Endodermal cell (in vitro differentiated cells): ENCODE measurements at places on chromosomes 5 and 9. TPM values are rescaled to one million over a fixed set of nuclear protein-coding genes. Genes with fewer than 3 reads are reported as not detected.

PSD2 gene
- 0.43 and 0.55 TPM in 2 replicates for total RNA-seq

ADGRD2 gene
- 0.40 to 0.78 TPM in 2 of 3 replicates, not detected in the other for total RNA-seq

F12 gene
- total RNA-seq = 2.7 to 7.0 TPM (median 2.9 TPM) in 3 replicates

DNA sequence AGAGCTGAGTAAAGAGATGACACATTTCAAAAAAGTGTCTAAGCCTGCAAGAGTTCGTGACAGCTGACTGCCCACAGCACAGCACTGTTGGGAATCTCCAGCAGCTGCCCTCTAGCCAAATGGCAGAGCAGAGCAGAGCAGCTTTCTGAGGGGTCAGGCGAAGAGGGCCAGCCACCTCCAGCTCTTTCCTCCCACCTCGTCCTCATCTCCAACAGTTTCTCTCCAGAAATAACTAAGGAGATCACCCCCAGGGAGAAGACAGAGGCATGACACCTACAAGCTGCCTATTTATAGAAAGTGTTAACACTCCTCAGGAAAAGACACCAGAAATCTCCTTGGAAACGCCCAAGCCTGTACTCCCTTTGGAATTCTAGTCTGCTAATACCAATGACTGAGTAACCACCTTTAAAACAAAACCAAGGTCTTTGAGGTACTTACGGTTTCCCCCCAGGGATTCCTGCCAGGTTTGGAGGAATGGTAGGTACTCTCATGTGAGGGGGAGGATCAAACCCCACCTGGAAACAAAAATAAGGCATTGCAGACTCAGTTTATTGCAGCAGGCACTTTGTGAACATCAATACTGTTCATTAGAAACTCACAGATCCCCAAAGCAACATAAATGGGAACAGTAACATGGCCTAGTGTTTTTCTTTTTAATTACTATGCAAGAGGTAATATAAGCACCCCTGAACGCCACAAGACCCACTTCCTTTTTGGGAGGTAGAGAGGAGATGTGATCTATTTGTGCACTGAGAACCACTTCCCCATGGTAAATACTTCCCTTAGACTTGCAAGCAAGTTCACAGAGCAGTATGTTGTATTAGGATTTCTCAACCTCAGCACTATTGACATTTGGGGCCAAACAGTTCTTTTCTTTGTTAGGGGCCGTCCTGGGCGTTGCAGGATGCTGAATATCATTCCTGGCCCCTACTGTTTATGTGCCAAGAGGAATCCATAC is 79.3 kb downstream of the TLE1 start:
- peaks cover 80% of the 10 kb centered on the region for H3K36me3 ChIP-seq
- no peaks in the 10 kb centered on the region for H3K27me3 ChIP-seq
- no peak overlapping the region for H3K4me3 ChIP-seq
- H3K27ac ChIP-seq = no peak overlapping the region

GRCh38 chr9:19409401-19410194 is 789 bp downstream of the ACER2 start:
- peak overlapping the region; percentile 90 for H3K27ac ChIP-seq
- peaks cover 15% of the 10 kb centered on the region for H3K27me3 ChIP-seq
- peak overlapping the region; percentile 92 for H3K4me3 ChIP-seq
- no peaks in the 10 kb centered on the region for H3K36me3 ChIP-seq
- no peaks in the 10 kb centered on the region for H3K4me1 ChIP-seq

GRCh38 chr9:109164042-109164441 is 3.0 kb downstream of the FRRS1L start:
- no peak overlapping the region for H3K4me3 ChIP-seq
- no peaks in the 10 kb centered on the region for H3K36me3 ChIP-seq
- no peak for DNase-seq
- H3K4me1 ChIP-seq = peaks cover 3% of the 10 kb centered on the region

- H3K4me1 ChIP-seq = no peaks in the 10 kb centered on the region
- peak; percentile 91 for DNase-seq
Observed at GRCh38 chr5:22852807-22853660, at the start of gene CDH12. CDH12 (minus strand) TSS chr5:22853344.

GRCh38 chr5:130520211-130520610 is 615.9 kb downstream of the CHSY3 start:
- no peak overlapping the region for H3K4me3 ChIP-seq
- H3K4me1 ChIP-seq = peaks cover 13% of the 10 kb centered on the region
- H3K27ac ChIP-seq = no peak overlapping the region
- no peaks in the 10 kb centered on the region for H3K27me3 ChIP-seq
- H3K36me3 ChIP-seq = no peaks in the 10 kb centered on the region

DNA sequence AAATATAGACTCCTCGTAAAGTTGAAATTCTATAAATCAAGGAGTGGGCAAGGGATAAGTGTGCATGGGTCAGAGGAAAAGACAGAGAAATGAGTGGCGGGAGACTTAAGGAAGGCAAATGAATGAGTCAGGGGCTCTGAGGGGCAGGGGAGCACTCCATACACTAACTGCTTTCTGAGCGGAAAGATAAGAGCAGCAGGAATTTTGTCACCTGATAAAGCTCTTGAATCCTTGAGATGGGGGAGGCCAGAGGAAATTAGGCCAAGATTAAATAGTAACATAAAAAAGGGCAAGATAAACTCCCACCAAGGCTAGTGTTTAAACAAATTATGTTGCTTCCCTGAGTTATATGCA is 191.0 kb upstream of the S1PR3 start:
- no peak overlapping the region for H3K27ac ChIP-seq
- H3K36me3 ChIP-seq = no peaks in the 10 kb centered on the region
- peaks cover 8% of the 10 kb centered on the region for H3K4me1 ChIP-seq

GRCh38 chr9:88748566-88749261 is 213.7 kb downstream of the NXNL2 start:
- no peak for DNase-seq
- H3K4me3 ChIP-seq = no peak overlapping the region
- no peak overlapping the region for H3K27ac ChIP-seq
- H3K4me1 ChIP-seq = peaks cover 3% of the 10 kb centered on the region
- H3K36me3 ChIP-seq = no peaks in the 10 kb centered on the region
- H3K27me3 ChIP-seq = no peaks in the 10 kb centered on the region

GRCh38 chr5:56460195-56460546 is 227.0 kb upstream of the ANKRD55 start:
- H3K36me3 ChIP-seq = no peaks in the 10 kb centered on the region
- DNase-seq = no peak
- H3K4me3 ChIP-seq = no peak overlapping the region
- H3K27ac ChIP-seq = no peak overlapping the region

GRCh38 chr9:127987103-127987614 is 6.4 kb upstream of the EEIG1 start:
- no peaks in the 10 kb centered on the region for H3K36me3 ChIP-seq
- no peak overlapping the region for H3K27ac ChIP-seq
- peaks cover 6% of the 10 kb centered on the region for H3K4me1 ChIP-seq
- peak; percentile 38 for DNase-seq
- no peaks in the 10 kb centered on the region for H3K27me3 ChIP-seq
- no peak overlapping the region for H3K4me3 ChIP-seq

DNA sequence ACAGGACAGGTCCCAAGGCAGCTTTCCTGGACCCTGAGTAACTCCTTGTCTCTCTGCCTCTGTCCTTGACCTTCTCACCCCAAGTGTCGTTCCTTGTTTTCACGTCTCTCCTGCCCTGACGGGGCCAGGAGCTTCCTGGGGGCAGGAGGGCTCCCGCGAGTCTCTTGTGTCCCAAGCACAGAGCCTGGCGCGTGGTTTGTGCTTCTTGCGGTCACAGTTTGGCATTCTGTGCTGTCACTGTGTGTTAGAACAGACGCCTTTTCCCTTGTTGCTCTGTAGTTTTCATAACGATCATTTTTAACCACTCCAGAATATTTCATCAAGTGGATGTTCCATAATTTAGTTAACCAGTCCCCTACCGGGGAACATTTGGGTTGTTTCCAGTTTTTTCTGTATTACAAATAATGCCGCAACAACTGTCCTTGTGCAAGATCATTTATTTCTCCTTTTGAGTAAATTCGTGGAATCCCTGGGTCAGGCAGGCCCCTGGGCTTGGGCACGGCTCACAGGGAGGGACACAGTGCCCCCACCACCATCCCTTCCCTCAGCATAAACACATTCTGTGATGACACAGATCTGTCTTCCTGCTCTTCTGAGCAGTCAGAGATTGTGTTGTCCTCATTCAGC is 71.9 kb downstream of the TSPAN17 start:
- no peak overlapping the region for H3K27ac ChIP-seq
- no peaks in the 10 kb centered on the region for H3K4me1 ChIP-seq
- no peaks in the 10 kb centered on the region for H3K27me3 ChIP-seq

- no peak for DNase-seq
- no peak overlapping the region for H3K27ac ChIP-seq
- H3K4me1 ChIP-seq = peaks cover 11% of the 10 kb centered on the region
- no peaks in the 10 kb centered on the region for H3K36me3 ChIP-seq
- no peaks in the 10 kb centered on the region for H3K27me3 ChIP-seq
- H3K4me3 ChIP-seq = no peak overlapping the region
Observed at GRCh38 chr5:127358284-127358683, 67.7 kb downstream of the MEGF10 start.

- no peak overlapping the region for H3K27ac ChIP-seq
- no peak overlapping the region for H3K4me3 ChIP-seq
- DNase-seq = no peak
- H3K36me3 ChIP-seq = peaks cover 43% of the 10 kb centered on the region
- H3K27me3 ChIP-seq = no peaks in the 10 kb centered on the region
Observed at GRCh38 chr9:111924281-111924680, 27.7 kb downstream of the UGCG start.

- H3K4me3 ChIP-seq = no peak overlapping the region
- H3K27me3 ChIP-seq = no peaks in the 10 kb centered on the region
- DNase-seq = no peak
- H3K4me1 ChIP-seq = no peaks in the 10 kb centered on the region
- peaks cover 46% of the 10 kb centered on the region for H3K36me3 ChIP-seq
- H3K27ac ChIP-seq = no peak overlapping the region
Observed at GRCh38 chr9:128529191-128529590, 23.2 kb upstream of the SPTAN1 start.

DNA sequence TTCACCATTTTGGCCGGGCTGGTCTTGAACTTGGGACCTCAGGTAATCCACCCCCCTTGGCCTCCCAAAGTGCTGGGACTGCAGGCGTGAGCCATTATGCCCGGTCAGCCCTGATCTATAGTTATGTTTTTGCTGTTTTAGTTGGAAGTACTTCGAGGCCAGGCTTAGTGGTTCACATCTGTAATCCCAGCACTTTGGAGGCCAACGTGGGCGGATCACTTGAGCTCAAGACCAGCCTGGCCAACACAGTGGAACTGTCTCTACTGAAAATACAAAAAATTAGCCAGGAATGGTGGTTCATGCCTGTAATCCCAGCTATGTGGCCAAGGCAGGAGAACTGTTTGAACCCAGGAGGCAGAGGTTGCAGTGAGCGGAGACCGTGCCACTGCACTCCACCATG is 2.0 kb downstream of the HSPA9 start:
- H3K4me1 ChIP-seq = no peaks in the 10 kb centered on the region
- DNase-seq = no peak
- H3K27ac ChIP-seq = no peak overlapping the region
- peak overlapping the region; percentile 99 for H3K4me3 ChIP-seq

GRCh38 chr9:131410044-131410491 is 16.2 kb downstream of the PRRC2B start:
- H3K4me1 ChIP-seq = peaks cover 24% of the 10 kb centered on the region
- H3K4me3 ChIP-seq = no peak overlapping the region
- peak overlapping the region; percentile 51 for H3K27ac ChIP-seq

DNA sequence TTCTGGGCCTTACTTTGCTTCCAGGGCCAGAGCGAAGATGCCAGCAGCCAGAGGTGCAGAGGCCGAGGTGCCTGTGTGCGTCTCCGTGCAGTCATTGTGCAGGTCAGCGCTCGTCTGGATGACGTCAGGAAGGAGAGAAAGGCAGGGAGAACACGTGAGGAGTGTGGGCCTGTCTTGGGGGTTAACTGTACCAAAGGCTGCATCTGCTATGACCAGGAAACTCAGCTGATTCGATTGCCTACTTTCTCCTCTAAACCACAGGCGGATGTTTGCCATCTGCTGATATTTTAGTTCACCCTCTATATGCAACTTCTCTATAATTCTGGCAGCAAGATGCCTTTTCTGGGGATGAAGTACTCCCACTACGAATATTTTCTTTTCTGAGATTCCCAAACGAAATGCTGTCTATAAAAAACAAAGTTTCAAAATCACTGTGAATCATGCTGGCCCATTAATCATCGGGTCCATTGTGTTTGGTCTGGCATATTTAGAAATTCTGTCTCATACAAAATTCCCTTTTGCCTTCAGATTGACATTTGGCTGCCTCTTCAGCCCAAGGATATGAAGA is 24.8 kb downstream of the PCSK1 start:
- no peak overlapping the region for H3K27ac ChIP-seq
- H3K27me3 ChIP-seq = no peaks in the 10 kb centered on the region
- H3K4me3 ChIP-seq = no peak overlapping the region
- no peak for DNase-seq
- H3K4me1 ChIP-seq = no peaks in the 10 kb centered on the region
